Activated CD4-positive, alpha-beta T cell treated with anti-CD3 and anti-CD28 coated beads for 36 hours (primary cell): ENCODE measurements at places on chromosomes 2 and 18. TPM values are rescaled to one million over a fixed set of nuclear protein-coding genes. Genes with fewer than 3 reads are reported as not detected.

Gene ALPI
- total RNA-seq, result not detected

Gene DDX1
- 96.2 TPM for total RNA-seq

Gene TMBIM1
- total RNA-seq, result 54.0 TPM

Gene CROCC2
- total RNA-seq, result not detected

Gene FBXO48
- total RNA-seq, result 2.0 TPM

Gene MC4R
- total RNA-seq, result not detected

Gene MLPH
- 0.82 TPM for total RNA-seq

Gene ZNF407
- 11.4 TPM for total RNA-seq

Gene CYRIA
- total RNA-seq, result 2.8 TPM

Gene TMEM169
- total RNA-seq, result 1.8 TPM

Gene MAPK4
- not detected for total RNA-seq

Gene NDC80
- 84.7 TPM for total RNA-seq

- no peak for DNase-seq
These were observed 292.6 kb upstream of the CYRIA start for GRCh38 chr2:16958266-16958665.

DNA sequence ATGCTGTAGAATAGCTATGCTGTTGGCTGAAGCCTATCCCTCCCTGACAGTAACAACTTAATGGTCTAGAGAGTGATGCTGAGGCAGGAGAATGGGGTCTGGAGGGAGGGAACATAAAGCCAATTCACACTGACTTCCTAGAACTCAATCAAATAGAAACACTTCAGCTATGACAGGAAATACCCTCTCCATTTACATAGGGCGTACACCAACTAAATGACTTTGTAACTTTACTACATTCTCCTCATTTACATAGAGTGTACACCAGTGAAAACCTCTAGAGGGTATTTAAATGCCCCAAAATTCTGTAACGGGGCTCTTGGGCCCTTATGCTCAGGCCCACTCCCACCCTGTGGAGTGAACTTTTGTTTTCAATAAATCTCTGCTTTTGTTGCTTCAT, 41.5 kb downstream of the YPEL5 start:
- DNase-seq, result no peak

DNA sequence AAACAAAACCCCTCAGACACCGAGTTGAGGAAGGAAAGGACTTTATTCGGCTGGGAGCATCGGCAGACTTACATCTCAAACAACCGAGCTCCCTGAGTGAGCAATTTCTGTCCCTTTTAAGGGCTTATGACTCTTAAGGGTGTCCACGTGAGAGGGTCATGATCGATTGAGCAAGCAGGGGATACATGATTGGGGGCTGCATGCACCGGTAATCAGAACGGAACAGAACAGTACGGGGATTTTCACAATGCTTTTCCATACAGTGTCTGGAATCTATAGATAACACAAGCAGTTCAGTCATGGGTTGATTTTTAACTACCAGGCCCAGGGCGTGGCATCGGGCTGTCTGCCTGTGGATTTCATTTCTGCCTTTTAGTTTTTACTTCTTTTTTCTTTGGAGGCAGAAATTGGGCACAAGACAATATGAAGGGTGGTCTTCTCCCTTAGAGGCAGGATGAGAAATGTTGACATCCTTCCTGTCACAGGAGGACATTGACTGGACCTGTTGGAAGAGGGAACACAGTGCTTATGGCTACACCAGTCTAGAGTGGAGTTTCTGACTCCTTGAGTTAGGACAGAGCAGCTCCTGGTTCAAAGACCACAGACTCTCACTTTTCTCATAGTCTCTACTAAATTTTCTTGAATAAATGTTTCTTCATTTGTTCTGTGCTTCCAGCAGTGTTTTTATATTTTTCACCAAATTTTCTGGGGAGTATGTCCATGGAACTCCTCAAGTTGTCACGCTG, 35.8 kb downstream of the SPOPL start:
- DNase-seq, result no peak

DNA sequence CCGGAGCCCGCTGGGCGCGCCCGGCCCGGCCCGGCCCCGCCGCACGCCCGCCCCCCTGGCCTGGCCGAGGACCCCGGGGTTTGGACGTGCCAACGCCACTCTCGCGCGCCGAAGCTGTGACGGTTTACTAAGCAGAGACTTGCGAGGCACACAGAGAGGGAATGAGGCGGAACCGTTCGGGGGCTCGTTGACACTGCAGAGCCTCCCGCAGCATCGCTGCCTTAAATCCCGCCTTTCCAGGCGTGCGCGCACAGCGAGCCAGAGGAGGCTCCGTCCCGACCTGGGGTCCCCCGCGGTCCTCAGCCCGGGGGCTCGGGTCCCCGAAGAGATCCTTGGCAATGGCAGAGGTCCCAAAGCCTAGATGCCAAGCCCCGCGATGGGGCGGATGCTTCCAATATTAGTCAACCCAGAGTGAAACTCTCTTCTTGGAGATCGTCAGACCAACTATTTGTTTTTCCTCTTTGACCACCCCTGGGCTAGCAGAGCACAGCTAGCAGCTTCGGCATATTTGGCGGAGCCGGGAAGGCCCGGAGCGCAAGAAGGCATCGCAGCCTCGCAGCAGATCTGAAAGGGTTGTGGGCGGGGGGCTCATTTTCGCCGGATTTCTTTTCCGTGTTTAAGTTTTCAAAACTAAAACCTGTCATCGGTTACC, at the start of gene ZNF385B:
Gene ZNF385B (minus strand): TSS at position 197 of the 652 bp plus-strand sequence.
- DNase-seq, result peak; percentile 12

- DNase-seq, result no peak
These were observed 32.7 kb downstream of the SPIRE1 start for GRCh38 chr18:12625241-12625640.

- DNase-seq, result peak; percentile 3
These were observed 316.8 kb upstream of the KCNH7 start for GRCh38 chr2:163155279-163155883.

- DNase-seq, result peak; percentile 44
These were observed 609 bp downstream of the TPGS2 start for GRCh38 chr18:36828157-36828629.

DNA sequence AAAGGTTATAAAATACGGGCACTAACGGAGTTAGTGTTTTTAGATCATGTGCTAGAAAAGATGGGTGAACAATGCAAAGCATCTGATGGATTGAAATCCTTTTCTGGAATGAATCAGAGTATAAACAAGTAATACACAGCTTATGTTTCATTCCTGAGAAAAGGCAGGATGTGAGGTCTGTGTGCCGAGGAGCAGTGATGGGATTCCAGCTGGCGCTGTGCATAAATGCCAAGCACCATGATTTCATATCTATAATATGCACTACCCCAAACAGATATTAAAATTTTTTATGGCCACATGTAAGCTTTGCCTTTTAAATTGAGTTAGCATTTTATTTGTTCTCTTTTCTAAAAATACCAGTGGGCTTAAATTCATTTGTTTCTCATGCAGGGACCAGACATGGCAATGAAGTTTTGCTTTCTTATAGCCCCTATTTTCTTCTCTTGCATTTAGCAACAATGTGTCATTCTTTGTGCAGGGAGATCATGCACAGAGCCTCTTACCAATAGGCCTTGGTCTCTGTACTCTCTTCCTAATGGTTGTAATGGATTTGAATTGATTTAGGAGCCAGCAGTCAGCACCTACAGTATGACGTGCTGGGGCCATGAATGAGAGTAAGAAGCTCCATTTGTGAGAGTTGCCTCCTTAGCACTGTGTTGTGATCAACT, 323.9 kb downstream of the SLC8A1 start:
- no peak for DNase-seq

- DNase-seq, result no peak
These were observed 114.7 kb downstream of the CSRNP3 start for GRCh38 chr2:165584126-165584654.

- no peak for DNase-seq
These were observed 409.9 kb upstream of the NRXN1 start for GRCh38 chr2:51441786-51442185.

GRCh38 chr2:199261936-199262335, 195.8 kb downstream of the SATB2 start:
- DNase-seq, result no peak

DNA sequence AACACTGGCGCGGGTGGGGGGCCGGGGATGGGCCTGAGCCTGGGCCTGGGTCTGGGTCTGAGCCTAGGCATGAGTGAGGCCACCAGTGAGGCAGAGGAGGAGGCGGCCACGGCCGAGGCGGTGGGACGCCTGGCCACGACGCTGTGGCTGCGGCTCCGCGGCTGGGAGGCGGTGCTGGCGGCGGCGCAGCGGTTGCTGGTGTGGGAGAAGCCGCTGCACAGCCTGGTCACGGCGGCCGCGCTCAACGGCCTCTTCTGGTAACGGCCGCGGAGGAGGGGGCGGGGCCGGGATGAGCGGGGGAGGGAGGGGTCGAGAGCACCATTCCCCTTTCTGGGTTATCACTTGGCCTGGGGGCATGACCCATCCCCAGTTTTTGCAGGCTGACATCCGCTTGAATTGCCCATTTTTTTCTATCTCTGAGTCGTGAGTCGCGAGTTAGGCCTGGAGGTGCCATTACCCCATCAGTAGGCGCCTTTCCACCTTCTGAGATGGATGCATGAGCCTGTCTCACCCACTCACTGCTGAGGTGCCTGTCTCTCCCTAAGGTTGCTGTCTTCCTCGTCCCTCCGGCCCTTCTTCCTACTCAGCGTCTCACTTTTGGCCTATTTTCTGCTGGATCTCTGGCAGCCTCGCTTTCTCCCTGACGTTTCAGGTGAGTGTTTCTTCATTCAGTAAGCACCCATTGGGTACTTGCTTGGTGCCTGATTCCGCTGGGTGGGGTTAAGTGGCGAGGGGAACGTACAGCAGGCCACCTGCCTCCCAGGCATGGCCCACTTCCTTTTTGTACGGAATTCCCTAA, 501 bp downstream of the RETREG2 start:
- DNase-seq, result peak; percentile 68

- DNase-seq, result no peak
These were observed 50.4 kb upstream of the CTLA4 start for GRCh38 chr2:203817147-203817546.

DNA sequence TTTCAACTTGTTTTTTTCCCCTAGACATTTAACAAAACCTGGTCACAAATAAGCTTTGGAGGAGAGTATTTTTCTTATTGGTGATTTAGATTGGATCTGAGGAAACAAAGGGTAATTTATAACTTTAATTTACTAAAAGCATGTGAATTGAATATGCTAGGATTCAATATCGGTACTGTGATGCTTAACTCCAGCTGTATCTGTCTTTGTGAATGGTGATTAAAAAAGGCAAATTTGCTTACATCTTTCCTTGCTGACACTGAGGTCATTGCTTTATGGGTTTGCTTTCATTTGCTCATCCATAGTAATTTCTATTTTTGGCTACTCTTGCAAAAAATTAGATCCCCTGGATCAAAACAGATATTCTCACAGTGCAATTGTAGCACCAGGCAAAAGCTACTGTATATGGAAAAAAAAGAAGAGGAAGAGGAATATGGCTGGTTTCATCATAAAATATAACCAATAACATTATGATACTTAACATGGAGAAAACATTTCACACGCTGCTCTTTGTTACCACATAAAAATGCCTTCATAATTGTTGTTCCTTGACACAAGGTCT, 832.0 kb upstream of the ZEB2 start:
- DNase-seq, result no peak

DNA sequence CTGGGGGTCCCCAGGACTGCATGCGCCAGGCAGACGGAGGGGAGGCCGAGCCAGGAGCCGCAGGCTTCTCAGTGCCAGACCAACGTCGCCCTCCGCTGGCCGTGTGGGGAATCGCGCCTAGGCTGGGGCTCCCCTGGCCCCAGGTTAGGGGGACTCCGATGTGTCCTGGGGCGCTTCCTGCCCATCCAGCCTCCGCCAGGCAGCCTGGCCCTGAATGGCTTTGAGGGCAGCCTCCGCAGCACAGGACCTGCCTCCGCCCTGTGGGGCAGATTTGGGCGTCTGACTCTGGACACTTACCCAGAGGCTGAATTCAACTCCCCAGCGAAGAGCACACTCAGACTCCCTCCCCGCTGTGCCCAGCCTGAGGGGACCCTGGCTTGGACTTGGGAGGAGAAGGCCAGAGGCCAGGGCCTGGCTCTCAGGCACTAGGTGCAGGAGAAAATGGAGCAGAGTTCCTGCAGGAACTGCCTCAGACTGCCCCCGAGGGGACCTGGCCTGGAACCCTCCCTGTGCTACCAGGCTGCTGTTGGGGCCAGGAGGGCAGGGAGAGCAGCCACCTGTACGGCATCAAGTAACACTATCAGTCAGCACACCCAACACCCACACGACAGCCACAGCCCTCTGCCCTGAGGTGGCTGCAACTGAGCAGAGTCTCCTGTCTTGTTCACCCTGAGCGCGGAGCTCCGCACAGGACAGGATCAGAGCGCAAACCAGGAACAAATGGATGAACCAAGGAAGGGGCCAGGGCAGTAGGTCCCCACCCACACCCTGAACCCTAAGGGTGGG, 597 bp upstream of the TEKT4 start:
- DNase-seq, result peak; percentile 69

- DNase-seq, result no peak
These were observed 151.7 kb upstream of the POU3F3 start for GRCh38 chr2:104702031-104702850.

GRCh38 chr2:231820786-231821303, 34.6 kb downstream of the COPS7B start:
- no peak for DNase-seq

GRCh38 chr2:30252723-30253701, 21.7 kb downstream of the LBH start:
- peak; percentile 87 for DNase-seq

GRCh38 chr2:7022492-7023385, 105.5 kb downstream of the RNF144A start:
- DNase-seq, result no peak

DNA sequence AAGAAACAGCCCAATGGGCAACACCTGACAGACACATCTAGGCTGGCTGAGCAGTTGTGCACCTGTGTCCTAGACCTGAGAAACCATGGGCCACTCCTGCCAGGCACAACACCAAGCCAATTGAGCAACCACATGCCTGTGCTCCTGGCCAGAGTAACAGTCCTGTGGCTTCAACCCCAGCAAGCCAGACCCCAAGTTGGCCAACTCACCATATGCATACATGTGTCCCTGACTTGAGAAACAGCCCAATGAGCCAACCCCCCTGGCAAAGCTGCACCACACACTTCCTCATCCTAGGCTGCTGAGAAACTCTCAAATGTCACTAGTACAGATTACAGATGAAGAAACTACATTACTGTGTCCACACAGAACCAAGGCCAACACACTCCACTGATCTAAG, 36.6 kb downstream of the USP34 start:
- no peak for DNase-seq

GRCh38 chr2:67416136-67416535, 19.0 kb downstream of the ETAA1 start:
- DNase-seq, result no peak

GRCh38 chr2:70580352-70580751, 26.7 kb upstream of the TGFA start:
- no peak for DNase-seq
